Activated T-helper 1 cell treated with anti-CD3 and anti-CD28 coated beads, Interleukin-2, amount 50 U/mL, for 16 hours (primary cell): ENCODE measurements at places on chromosomes 1 and 21.

- DNase-seq: no peak
Measured at GRCh38 chr1:240462766-240463395, 149.1 kb downstream of the GREM2 start.

DNA sequence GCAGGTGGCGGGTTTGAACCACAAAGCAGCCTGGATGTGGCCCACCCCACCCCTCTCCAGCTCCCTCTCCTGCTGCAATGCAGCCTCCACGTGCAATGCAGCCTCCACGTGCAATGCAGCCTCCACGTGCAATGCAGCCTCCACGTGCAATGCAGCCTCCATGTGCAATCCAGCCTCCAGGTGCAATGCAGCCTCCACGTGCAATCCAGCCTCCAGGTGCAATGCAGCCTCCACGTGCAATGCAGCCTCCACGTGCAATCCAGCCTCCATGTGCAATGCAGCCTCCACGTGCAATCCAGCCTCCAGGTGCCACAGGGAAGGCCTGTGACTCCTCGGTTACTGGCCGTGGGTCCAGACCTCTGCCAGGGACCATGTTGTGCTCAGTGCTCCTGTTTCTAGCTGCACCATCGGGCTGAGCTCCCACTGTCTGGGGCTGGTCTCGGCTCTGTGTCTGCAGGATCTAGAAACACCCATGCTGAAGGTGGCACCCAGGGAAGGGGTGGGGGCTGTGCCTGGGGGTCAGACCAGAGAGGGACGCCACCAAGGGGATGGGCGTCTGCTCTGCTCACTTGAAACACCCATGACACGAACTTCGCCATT is 11.9 kb upstream of the LRRC3 start:
- no peak for DNase-seq

- DNase-seq: peak; percentile 21
Measured at GRCh38 chr1:41241749-41242341, at the start of gene SCMH1. TSS of gene SCMH1 (minus strand) at chr1:41242306. CDS start at chr1:41186133, 56,173 bp downstream.

DNA sequence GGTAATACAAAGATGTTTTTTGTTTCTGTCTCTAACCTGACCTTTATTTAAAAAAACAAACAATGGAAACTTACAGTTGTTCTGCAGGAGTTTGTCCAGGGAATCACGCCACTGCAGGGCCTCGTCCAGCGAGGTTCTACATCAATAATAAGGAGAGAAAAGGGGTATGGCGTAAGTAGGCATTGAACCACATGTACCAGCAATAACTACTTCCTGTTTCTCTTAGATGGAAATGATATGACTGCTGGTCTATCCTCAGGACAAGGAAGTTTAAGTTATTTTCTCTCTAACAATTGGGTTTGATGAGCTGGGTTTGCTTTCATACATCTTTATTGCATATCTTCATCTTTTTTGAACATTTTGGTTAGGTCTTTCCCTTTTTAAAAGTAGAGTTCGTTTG is 40.9 kb downstream of the RGS5 start:
- DNase-seq: no peak

DNA sequence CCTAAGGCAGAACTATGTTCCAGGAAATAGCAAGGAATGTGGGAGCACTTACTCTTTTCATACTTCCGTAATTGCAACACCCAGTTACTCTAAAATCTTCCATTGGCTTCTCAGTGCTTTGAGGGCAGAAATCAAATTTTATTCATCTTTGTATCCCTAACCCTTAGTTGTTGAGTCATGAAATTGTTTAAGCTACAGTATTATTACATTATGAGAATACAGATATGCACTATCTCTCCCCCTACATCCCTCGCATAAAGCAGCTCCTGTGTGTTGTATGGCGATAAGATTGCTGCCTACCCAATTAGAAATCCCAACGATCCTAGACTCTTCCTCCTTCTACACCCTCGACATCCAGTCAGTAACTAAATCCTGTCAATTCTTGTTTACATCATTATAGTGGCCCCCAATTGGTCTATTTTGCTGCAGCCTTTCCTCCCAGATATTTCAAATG is 2.6 kb downstream of the AIDA start:
- DNase-seq: no peak

DNA sequence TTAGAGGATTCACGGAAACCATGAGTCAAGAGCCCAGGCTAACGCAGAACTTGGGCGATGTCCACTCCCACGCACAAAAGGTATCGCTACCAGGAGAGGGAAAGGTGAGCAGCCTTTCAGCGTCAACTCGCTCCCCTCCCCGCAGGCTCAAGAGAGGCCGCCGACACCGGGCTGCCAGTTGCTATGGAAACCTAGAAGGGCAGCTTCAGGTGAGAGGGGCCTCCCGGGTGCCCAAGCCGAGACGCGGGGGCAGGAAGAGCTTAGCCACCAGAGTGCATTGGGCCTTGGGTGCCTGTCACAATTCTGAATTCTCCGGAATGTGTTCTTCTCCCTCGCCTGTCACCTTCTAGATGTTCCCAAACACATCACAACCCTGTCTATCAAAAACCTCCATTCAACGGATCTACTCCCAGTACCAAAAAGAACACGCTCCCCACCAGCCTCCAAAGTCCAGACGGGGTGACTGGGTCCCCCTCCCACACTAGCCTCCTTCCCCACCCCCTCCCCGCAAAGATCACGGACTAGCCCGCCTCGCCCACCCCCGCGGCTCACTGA is 694 bp downstream of the MEAF6 start:
- no peak for DNase-seq

GRCh38 chr21:39153842-39154241 is 29.4 kb downstream of the PSMG1 start:
- no peak for DNase-seq

DNA sequence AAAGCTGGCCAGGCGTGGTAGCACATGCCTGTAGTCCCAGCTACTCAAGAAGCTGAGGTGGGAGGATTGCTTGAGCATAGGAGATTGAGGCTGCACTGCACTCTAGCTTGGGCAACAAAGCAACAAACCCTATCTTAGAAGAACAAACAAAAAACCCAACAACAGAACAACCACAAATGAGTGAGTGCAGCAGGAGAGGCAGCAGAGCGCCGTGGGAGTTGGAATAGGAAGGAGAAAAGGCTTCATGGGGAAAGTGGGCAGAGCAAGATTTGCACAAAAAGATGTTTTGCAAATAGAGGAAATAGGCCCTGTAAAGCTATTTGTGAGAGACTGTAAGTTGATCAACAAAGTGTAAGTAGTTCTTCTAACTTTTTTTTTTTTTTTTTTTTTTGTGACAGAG is 19.6 kb downstream of the SMAP2 start:
- DNase-seq: no peak

- no peak for DNase-seq
Measured at GRCh38 chr1:153343811-153344717, 4.6 kb downstream of the PGLYRP4 start.

DNA sequence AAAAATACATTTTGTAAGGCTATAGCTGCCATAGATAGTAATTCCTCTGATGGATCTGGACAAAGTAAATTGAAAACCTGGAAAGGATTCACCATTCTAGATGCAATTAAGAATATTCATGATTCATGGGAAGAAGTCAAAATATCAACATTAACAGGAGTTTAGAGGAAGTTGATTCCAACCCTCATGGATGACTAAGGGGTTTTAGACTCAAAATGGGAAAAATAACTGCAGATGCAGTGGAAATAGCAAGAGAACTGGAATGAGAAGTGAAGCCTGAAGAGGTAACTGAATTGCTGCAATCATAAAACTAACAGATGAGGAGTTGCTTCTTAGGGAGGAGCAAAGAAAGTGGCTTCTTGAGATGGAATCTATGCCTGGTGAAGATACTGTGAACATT is 230.8 kb downstream of the KCTD3 start:
- no peak for DNase-seq

DNA sequence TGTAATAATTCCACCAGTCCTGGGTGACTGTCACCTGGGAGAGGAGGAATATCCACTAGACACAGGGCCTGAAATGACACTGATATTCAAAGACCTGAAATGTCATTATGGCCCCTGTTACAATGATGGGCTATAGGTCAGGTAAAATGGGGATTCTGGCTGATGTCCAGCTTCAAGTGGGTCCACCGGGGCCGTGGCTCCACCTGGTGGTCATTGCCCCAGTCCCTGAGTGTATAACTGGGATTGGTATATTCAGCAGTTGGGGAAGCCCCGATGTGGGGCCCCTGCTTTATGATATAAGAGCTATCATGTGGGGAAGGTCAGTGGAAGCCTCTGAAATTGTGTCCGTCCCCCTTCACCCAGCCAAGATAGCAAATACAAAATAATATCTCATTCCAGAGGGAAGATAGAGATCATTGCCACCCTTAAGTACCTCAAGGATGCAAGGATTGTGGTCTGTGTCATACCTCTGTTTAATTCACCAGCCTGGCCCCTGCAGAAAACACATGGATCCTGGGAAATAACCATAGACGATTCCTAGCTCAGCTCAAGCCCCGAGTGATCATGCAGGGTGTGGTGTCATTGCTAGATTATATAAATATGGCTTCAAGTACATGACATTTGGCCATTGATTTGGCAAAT is 19.4 kb downstream of the PLEKHO1 start:
- peak; percentile 24 for DNase-seq
